ENCODE measurements at places on chromosomes 2 and 18.

DNA sequence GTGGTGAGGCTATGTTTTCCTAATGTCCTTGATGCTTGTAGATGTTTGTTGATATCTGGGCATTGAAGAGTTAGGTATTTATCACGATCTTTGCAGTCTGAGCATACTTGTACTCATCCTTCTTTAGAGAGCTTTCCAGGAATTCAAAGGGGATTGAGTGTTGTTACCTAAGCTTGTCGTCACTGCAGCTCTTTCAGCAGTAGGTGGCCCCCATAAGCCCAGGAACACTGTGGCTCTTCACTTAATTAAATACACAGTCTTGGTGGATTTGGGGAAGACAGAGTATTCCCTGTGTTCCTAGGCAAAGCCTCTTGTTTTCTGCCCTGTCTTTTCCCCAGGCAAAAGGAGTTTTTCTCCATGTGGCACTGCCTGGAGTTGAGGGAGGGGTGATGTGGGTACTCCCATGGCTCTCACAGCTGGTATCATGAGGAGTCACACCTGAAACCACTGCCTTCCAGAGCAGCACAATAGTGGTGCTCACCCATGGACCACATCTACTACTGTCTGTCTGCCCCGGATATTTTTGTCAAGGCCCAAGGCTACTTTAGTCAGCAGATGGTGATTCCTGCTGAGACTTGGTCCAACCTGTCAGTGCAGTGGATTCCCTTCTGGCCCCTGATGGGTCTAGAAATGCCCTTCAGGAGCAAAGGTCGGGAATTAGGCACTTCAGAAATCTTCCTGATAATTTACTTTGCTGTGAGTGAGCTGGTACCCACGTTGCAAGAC, 95.7 kb downstream of the GALNT13 start:
- no peaks in the 10 kb centered on the region for H3K4me1 ChIP-seq
- no peak for DNase-seq
- H3K27ac ChIP-seq: no peak overlapping the region
- no peaks in the 10 kb centered on the region for H3K27me3 ChIP-seq
- no peaks in the 10 kb centered on the region for H3K36me3 ChIP-seq
- no peak overlapping the region for H3K4me3 ChIP-seq

GRCh38 chr2:234374736-234375135, 122.1 kb downstream of the ARL4C start:
- H3K36me3 ChIP-seq: no peaks in the 10 kb centered on the region
- H3K27ac ChIP-seq: no peak overlapping the region
- H3K4me1 ChIP-seq: no peaks in the 10 kb centered on the region
- H3K27me3 ChIP-seq: no peaks in the 10 kb centered on the region
- H3K4me3 ChIP-seq: no peak overlapping the region

DNA sequence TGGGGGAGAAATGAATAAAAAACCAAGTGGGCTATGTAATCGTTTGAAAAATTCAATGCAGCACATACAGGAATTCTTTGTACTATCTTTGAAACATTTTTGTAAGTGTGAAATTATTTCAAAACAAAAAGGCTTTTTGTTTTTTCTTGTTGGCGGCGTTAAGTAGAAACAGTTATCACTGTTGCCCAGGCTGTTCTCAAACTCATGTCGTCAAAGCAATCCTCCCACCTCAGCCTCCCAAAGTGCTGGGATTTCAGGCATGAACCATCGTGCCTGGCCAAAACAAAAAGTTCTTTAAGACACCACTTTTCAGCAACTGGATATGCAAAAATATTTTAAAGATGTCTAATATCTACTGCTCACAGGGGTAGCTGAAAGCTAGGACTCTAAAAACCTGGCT, 5.4 kb downstream of the SS18 start:
- 0 out of 2 replicates have a peak, but pooled peaks cover 2% of the 10 kb centered on the region for H3K36me3 ChIP-seq
- no peak for DNase-seq
- no peak overlapping the region for H3K27ac ChIP-seq
- no peaks in the 10 kb centered on the region for H3K27me3 ChIP-seq
- H3K4me3 ChIP-seq: no peak overlapping the region

GRCh38 chr2:125373293-125373692, 1282.7 kb upstream of the GYPC start:
- no peak overlapping the region for H3K27ac ChIP-seq
- H3K4me1 ChIP-seq: no peaks in the 10 kb centered on the region
- H3K27me3 ChIP-seq: no peaks in the 10 kb centered on the region
- no peak for DNase-seq

- H3K36me3 ChIP-seq: no peaks in the 10 kb centered on the region
- peaks cover 4% of the 10 kb centered on the region for H3K4me1 ChIP-seq
- no peak overlapping the region for H3K27ac ChIP-seq
- no peaks in the 10 kb centered on the region for H3K27me3 ChIP-seq
- DNase-seq: no peak
Observed at GRCh38 chr2:39435234-39435633, 1.9 kb downstream of the MAP4K3 start.

GRCh38 chr2:51778806-51779205, 746.9 kb upstream of the NRXN1 start:
- no peaks in the 10 kb centered on the region for H3K36me3 ChIP-seq
- DNase-seq: no peak
- no peak overlapping the region for H3K4me3 ChIP-seq
- no peaks in the 10 kb centered on the region for H3K4me1 ChIP-seq
- no peak overlapping the region for H3K27ac ChIP-seq
- H3K27me3 ChIP-seq: no peaks in the 10 kb centered on the region

DNA sequence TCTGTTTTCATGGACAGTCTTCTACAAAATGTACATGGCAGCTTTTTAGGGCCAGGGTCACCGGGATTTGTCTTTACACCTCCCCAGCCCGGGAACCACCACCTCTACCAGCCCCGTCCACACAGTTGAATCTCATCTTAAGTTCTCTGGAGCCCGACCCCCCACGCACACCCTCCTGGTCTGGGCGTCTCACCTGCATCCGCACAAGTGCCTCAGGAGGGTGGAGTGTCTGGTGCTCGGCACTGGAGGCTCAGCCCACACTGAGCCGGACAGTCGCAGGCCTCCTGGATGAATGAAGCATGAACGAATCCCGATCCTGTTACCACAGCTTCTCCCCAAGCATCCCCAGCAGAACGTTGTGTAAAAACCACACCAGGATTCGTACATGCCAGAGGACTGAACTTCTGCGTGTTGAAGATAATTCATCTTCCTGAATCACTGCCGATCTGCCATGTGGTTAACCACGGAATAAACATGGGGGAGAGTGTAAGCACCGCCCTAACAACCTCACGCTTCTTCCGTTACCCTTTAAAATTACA, 162.0 kb downstream of the RTP5 start:
- no peaks in the 10 kb centered on the region for H3K4me1 ChIP-seq
- no peak overlapping the region for H3K27ac ChIP-seq

GRCh38 chr2:48173141-48173540, 266.8 kb upstream of the FBXO11 start:
- no peak for DNase-seq
- no peak overlapping the region for H3K4me3 ChIP-seq
- no peaks in the 10 kb centered on the region for H3K27me3 ChIP-seq
- H3K27ac ChIP-seq: no peak overlapping the region

GRCh38 chr2:233764264-233764663, 4.2 kb downstream of the UGT1A1 start:
- H3K36me3 ChIP-seq: no peaks in the 10 kb centered on the region
- H3K27me3 ChIP-seq: no peaks in the 10 kb centered on the region
- no peak for DNase-seq
- no peak overlapping the region for H3K4me3 ChIP-seq

- no peaks in the 10 kb centered on the region for H3K36me3 ChIP-seq
- H3K4me1 ChIP-seq: no peaks in the 10 kb centered on the region
- DNase-seq: no peak
- H3K27ac ChIP-seq: no peak overlapping the region
- H3K4me3 ChIP-seq: no peak overlapping the region
- no peaks in the 10 kb centered on the region for H3K27me3 ChIP-seq
Observed at GRCh38 chr2:215272918-215273317, 38.9 kb upstream of the ATIC start.

DNA sequence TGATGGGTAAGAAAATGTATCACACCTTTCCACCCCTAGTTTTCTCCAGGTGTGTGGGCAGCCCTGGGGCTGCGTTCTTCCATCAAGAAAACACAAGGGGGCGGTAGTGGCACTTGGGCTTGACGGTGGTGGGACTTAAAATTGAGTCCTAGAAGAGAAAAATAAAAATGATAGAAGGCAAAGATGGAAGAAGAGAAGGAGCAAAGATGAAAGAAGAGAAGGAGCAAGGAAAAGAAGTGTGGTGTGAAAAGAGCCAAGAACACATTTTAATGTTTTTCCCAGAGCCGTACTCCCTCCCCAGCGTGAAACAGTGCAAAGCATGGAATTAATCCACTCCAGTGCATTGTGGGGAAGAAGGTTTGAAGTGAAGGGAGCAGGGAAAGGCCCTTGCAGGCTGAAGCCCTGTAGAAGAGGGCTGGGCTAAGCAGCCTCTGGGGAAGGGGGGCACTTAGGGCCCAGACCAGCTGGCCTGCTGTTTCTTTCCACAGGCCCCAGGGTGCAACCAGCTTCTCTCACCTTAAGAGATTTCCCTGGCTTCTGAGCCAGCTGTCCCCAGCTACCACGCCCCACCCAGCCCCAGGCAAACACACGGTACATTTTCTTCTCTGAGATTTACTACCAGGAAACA, 256.8 kb downstream of the RNF152 start:
- no peak overlapping the region for H3K4me3 ChIP-seq
- H3K27me3 ChIP-seq: peaks cover 26% of the 10 kb centered on the region
- peaks cover 5% of the 10 kb centered on the region for H3K4me1 ChIP-seq
- no peaks in the 10 kb centered on the region for H3K36me3 ChIP-seq
- DNase-seq: no peak
- H3K27ac ChIP-seq: no peak overlapping the region

DNA sequence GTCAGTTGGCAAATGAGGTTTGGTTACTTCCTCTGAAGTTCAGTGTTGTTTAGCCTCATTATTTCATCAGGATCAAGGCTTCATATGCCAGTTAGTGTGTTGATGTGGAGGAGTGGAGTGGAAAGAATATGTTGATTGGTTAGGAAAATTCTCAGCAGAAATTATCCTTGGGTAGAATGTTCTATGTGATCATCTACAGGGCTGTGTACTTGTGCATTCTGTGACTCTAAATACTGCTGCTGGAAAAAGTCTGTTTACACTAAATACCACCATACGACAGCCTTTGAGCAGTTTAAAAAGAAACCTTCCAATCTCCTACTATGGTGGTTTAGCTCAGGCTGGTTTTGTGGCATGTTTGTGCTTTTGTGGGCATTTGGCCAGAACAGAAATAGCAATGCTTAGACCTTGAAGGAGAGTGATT, 25.8 kb downstream of the CAB39 start:
- no peaks in the 10 kb centered on the region for H3K36me3 ChIP-seq
- no peaks in the 10 kb centered on the region for H3K4me1 ChIP-seq
- H3K27ac ChIP-seq: no peak overlapping the region
- DNase-seq: no peak

- DNase-seq: no peak
- no peak overlapping the region for H3K4me3 ChIP-seq
- no peak overlapping the region for H3K27ac ChIP-seq
- peaks cover 18% of the 10 kb centered on the region for H3K36me3 ChIP-seq
- no peaks in the 10 kb centered on the region for H3K27me3 ChIP-seq
- H3K4me1 ChIP-seq: no peaks in the 10 kb centered on the region
Observed at GRCh38 chr2:47420214-47420613, 17.3 kb downstream of the MSH2 start.

- no peaks in the 10 kb centered on the region for H3K27me3 ChIP-seq
- no peak overlapping the region for H3K27ac ChIP-seq
- no peak overlapping the region for H3K4me3 ChIP-seq
- H3K36me3 ChIP-seq: no peaks in the 10 kb centered on the region
- DNase-seq: no peak
- no peaks in the 10 kb centered on the region for H3K4me1 ChIP-seq
Observed at GRCh38 chr2:177759443-177759842, 313.1 kb downstream of the PDE11A start.

- H3K4me3 ChIP-seq: no peak overlapping the region
- DNase-seq: no peak
- H3K27ac ChIP-seq: no peak overlapping the region
- H3K4me1 ChIP-seq: peaks cover 3% of the 10 kb centered on the region
- H3K36me3 ChIP-seq: no peaks in the 10 kb centered on the region
- H3K27me3 ChIP-seq: no peaks in the 10 kb centered on the region
Observed at GRCh38 chr2:120892271-120892966, 156.8 kb downstream of the GLI2 start.

DNA sequence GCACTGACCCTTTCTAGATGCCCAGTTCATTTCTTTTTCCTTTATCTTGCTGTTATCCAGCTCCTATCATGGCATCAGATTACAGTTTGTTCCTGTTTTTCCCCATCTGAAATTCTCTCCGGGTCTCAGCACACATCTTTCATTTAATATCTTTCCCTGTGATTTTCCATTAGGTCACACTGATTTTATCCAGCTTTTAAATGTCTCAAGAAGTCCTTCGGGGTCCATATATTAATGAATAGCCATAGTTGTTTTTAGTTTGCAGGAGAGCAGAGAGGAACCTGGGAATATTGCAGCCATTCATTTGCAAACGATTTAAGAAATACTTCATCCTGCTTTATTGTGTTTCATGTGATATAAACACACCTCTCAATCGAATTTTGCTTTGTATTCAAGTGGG, 374.2 kb downstream of the TDRD15 start:
- DNase-seq: no peak
- H3K36me3 ChIP-seq: no peaks in the 10 kb centered on the region
- H3K4me1 ChIP-seq: peaks cover 2% of the 10 kb centered on the region
- no peak overlapping the region for H3K27ac ChIP-seq
- H3K4me3 ChIP-seq: no peak overlapping the region

GRCh38 chr18:45551142-45551815, 64.0 kb upstream of the SLC14A2 start:
- no peaks in the 10 kb centered on the region for H3K4me1 ChIP-seq
- no peaks in the 10 kb centered on the region for H3K36me3 ChIP-seq
- no peaks in the 10 kb centered on the region for H3K27me3 ChIP-seq
- no peak overlapping the region for H3K4me3 ChIP-seq
- H3K27ac ChIP-seq: no peak overlapping the region

DNA sequence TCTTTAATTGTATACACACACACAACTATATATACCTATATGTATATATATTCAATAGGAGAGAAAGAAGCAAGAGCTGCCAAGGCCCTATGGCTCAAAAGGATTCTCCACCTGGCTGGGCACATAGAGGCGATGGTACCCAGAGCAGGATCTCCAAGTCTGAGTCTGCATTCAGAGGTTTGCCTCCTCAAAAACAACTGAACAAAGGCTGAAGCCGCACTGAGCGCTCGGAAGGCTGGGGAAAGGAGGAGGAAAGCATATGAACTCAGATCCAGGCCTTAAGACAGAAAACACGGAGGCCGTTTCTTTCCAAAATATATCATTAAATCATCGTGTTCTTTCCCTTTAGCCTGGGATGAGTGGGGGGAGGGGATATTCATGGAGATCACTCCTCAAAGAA, 3.6 kb downstream of the HOXD12 start:
- no peaks in the 10 kb centered on the region for H3K36me3 ChIP-seq
- peaks cover 96% of the 10 kb centered on the region for H3K27me3 ChIP-seq
- DNase-seq: no peak
- H3K27ac ChIP-seq: no peak overlapping the region
- H3K4me1 ChIP-seq: peaks cover 9% of the 10 kb centered on the region

- no peaks in the 10 kb centered on the region for H3K36me3 ChIP-seq
- DNase-seq: no peak
- H3K4me3 ChIP-seq: no peak overlapping the region
- no peaks in the 10 kb centered on the region for H3K27me3 ChIP-seq
- H3K27ac ChIP-seq: no peak overlapping the region
Observed at GRCh38 chr2:232325324-232326273, 53.0 kb upstream of the ALPP start.

- no peak overlapping the region for H3K4me3 ChIP-seq
- H3K4me1 ChIP-seq: no peaks in the 10 kb centered on the region
- no peak for DNase-seq
- H3K27ac ChIP-seq: no peak overlapping the region
- no peaks in the 10 kb centered on the region for H3K27me3 ChIP-seq
Observed at GRCh38 chr2:65666156-65666725, 233.8 kb upstream of the SPRED2 start.

GRCh38 chr18:35000457-35000856, 40.8 kb upstream of the MAPRE2 start:
- H3K27me3 ChIP-seq: no peaks in the 10 kb centered on the region
- no peaks in the 10 kb centered on the region for H3K36me3 ChIP-seq
- peaks cover 2% of the 10 kb centered on the region for H3K4me1 ChIP-seq
